ENCODE measurements at places on chromosomes 7 and 10.
A peak's percentile ranks its signal among the peaks of the same experiment; 100 is the strongest.

DNA sequence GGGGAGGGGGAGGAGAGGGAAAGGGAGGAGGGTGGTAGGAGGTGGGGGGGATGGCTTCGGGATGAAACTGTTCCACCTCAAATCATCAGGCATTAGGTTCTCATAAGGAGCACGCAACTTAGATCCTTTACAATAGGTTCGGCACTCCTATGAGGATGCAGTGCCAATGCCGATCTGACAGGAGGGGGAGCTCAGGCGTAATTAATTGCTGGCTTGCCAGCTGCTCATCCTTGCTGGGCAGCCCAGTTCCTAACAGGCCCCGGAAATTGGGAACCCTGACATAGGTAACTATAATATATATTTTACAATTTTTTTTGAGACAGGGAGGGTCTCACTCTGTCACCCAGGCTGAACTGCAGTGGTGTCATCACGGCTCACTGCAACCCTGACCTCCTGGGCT lies 118.8 kb upstream of the SFMBT2 start:
- DNase-seq, result no peak

DNA sequence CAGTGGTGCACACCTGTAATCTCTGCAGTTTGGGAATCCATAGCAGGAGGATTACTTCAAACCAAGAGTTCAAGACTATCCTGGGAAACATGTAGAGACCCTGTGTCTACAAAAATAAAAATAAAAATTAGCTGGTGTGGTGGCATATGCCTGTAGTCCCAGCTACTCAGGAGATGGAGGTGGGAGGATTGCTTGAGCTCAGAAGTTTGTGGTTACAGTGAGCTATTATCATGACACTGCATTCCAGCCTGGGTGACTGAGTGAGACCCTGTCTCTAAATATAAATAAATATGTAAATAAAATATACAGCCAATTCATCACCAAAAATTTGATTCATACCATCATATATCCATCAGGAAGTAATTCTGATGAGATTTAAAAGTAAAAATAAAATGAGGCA lies 60.9 kb downstream of the ANKRD7 start:
- no peak for DNase-seq

DNA sequence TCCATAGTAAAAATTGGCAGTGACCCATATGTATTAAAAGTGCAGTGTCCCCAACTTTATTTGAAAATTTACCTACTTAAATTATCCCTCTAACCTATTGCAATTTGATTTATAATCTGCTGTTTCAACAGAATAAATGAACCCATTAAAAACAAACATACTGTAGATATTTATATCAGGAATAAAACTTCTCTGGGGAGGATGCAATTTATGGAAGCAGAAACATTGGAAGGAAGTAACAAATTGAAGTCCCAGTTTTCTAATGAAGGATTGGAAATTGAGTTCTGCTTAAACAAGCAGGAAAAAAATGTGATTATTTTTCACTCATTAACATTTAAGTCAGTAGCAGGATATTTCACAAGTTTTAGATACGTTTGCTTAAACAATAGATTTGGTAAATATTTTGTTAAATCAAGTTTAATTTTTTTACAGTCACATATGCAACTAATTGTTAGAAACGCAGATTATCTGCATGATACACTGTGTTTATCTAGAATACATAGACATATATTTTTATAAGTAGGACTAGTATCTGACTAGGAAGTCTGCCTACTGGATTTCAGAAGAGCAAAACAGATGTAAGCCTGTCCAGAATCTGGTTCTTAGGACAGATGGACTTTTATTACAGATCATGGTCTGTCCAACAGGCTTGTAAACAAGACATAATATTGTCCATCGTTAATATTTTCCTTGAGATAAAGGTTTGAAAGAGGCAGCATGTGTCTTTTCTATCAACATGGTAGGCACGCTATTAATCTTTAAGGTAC lies 5.3 kb downstream of the AGMO start:
- no peak for DNase-seq

GRCh38 chr10:3803927-3804741 lies 19.1 kb upstream of the KLF6 start:
- DNase-seq, result peak; percentile 50

Measured in T-helper 2 cell (primary cell).